ENCODE measurements at places on chromosomes 7 and 10. TPM values are rescaled to one million over a fixed set of nuclear protein-coding genes. Genes with fewer than 3 reads are reported as not detected.

ZNF804B gene
- total RNA-seq, result not detected

PAXIP1 gene
- 8.0 TPM for total RNA-seq

ARHGAP19 gene
- total RNA-seq, result 4.3 TPM

GBX1 gene
- not detected for total RNA-seq

CALML5 gene
- not detected for total RNA-seq

POU6F2 gene
- total RNA-seq, result not detected

CDK14 gene
- total RNA-seq, result 70.8 TPM

PNLIP gene
- not detected for total RNA-seq

AKR1C3 gene
- 148 TPM for total RNA-seq

ANKRD1 gene
- total RNA-seq, result 0.52 TPM

AOAH gene
- not detected for total RNA-seq

PIP gene
- not detected for total RNA-seq

IL15RA gene
- 3.3 TPM for total RNA-seq

CALCR gene
- not detected for total RNA-seq

PDE1C gene
- total RNA-seq, result 23.3 TPM

PITX3 gene
- total RNA-seq, result 0.13 TPM

Data from articular chondrocyte of knee joint (primary cell).